Activated CD4-positive, alpha-beta T cell treated with anti-CD3 and anti-CD28 coated beads for 4 hours (primary cell): ENCODE measurements at places on chromosomes 2 and 18.

GRCh38 chr2:138779781-138780445 lies at the start of gene NXPH2:
NXPH2 (minus strand) TSS chr2:138780390; CDS start chr2:138780241, 149 bp downstream.
- DNase-seq, result no peak

- DNase-seq, result no peak
These were observed 48.4 kb downstream of the RBBP8 start for GRCh38 chr18:22981274-22982133.

- DNase-seq, result no peak
These were observed 114.4 kb upstream of the DTNA start for GRCh38 chr18:34595690-34596089.

DNA sequence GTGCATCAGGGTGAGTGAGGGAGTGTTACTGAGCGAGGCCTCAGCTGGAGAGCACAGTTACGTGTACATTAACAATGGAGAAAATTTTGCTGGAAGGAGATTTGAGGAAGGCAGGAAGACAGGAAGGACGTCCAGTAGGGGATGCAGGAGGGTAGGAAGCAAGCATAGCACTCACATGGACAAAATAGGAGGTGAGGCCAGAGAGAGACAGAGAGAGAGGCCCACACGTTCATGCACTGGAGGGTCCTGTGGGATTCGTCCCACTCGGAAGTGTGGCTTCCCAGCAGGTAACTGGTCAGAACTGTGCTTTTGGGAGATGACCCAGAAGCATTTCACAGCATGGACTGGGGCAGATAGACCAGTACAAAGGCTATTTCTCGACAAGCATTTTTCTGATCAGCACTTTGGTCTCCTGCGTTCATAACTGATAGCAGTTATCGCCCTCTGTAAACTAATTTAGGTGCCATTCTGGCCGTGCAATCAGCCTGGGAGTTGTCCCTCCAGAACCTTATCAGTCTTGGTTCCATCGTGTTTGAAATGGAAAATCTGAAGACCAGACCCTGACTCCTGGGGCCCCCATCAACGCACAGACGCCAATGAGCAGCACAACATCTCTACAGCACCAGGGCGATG lies 5.7 kb downstream of the LCT start:
- DNase-seq, result no peak

- DNase-seq, result no peak
These were observed 143.4 kb upstream of the CYP26B1 start for GRCh38 chr2:72291059-72291458.

GRCh38 chr2:142596334-142597088 lies 281.0 kb upstream of the KYNU start:
- DNase-seq, result no peak

- no peak for DNase-seq
These were observed 39.8 kb downstream of the ANO7 start for GRCh38 chr2:241228081-241228859.

DNA sequence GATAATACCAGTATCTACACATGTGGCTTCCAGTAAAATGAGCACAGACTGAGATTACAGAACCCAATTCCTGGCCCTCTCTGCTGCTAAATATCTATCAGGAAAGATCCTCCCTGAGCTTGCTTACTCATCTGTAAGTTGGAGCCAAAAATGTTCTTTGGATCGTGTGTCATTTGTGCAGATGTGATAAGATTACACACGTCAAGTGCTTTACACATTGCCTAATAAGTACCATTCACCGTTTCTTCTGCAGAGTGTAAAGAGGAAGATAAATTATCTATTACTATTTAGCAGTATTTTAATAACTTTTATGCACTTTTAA lies 23.2 kb upstream of the SLC20A1 start:
- DNase-seq, result no peak

GRCh38 chr2:6164986-6165747 lies 473.0 kb downstream of the SOX11 start:
- no peak for DNase-seq

DNA sequence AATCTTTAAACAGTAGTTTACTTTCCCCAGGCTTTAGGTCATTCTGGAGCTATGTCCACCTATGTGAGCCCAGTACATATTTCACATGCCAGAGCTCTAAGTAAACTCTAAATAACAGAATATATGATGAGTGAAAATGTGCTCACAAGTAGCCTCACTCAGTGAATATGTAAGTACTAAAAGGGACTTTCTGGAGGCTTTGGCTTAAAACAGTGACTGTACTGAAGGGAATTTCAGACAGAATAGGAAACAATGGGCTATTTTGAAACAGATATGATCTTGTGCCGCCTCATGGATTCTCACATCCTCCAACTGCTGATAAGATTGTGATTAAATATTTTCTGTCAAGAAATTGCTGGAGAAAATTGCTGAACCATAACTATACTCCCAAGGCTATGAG lies 747.9 kb downstream of the SOCS6 start:
- DNase-seq, result no peak

DNA sequence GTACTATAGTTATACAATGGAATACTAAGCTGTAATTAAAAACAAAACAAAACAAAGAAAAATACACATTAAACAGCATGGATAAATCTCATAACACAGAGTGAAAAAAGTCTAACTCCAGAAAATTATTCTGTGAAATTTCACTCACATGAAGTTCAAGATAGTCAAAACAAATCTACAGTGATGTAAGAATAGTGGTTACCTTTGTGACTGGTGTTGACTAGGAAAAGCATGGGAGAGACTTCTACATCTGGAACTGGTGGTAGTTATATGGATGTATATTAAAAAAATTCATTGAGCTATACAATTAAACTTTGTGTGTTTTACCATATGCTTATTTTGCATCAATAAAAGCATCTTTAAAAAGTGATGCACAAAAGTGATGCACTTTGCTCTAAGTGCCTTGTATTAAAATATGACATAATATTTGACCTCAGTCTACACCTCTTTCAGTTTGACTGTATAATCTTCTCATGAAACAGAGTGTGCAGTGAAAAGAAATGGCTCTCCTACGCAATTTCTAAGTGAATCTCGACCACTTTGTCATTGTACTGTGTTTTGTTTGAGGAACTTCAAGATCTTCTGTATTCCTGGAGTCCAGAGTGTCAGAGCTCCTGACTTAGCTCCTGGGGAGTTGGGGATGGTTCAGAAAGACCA lies 28.0 kb downstream of the STAT4 start:
- no peak for DNase-seq

DNA sequence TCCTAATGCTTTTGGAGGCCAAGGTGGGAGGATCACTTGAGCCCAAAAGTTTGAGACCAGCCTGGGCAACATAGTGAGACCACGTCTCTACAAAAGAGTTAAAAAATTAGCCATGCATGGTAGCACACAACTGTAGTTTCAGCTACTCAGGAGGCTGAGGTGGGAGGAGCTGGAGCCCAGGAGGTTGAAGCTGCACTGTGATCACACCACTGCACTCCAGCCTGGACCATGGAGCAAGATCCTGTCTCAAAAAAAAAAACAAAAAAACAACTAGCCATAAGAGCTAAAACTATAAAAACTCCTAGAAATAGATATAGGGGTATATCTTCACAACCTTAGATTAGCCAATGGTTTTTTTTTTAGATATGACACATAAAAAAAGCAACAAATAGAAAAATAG lies 16.9 kb upstream of the COL6A3 start:
- no peak for DNase-seq

- no peak for DNase-seq
These were observed 84.5 kb downstream of the AFF3 start for GRCh38 chr2:100057901-100058261.

DNA sequence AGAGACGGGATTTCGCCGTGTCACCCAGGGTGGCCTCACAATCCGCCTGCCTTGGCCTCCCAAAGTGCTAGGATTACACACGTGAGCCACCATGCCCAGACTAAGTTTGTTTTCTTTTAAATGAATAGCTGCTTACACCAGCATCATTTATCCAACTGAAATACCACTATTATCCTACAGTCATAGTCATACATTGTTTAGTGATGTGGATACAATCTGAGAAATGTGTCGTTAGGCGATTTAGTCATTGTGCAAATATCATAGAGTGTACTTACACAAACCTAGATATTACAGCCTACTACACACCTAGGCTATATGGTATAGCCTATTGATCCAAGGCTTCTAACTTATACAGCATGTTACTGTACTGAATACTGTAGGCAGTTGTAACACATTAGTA lies 10.3 kb downstream of the ZC3H15 start:
- no peak for DNase-seq

DNA sequence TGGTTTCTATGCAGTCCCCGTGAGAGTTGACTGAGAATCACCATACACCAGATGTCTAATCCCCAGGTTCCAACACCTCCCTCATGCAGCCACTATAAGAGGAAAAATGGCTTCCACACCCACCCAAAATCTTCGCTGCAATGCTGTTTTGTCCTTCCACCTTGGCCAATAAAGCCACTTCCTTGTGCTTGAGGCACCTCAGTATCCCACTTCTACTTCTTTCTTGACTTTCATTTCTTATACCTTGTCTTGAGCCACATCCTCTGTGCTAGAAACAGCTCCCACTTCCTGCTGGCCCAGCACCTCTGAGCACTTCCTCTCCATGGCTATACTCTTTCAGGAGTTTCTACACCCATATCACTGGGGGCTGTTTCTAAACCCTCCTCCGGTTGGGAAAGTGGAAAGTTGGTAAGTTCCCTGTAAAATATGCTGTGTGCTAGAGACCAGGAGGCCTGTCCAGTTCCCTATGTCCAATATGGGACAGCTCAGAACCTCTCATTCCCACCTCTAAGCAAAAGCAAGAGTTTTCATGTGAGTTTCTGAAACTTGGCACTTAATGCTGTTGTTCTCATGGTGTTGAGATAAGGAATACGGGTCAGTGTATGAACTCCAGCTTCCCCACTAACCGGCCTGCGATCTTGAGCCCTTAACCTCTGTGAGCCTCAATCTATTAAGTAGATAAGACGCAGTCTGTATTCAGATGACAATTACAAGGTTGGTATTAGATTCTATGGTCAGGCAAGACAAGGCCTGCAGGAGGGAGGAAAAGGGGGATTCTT lies 209.1 kb upstream of the ID2 start:
- DNase-seq, result no peak

- no peak for DNase-seq
These were observed 384.4 kb downstream of the TSN start for GRCh38 chr2:122139739-122140420.

GRCh38 chr18:12079491-12080237 lies 14.0 kb upstream of the ANKRD62 start:
- DNase-seq, result no peak

- DNase-seq, result no peak
These were observed 58.9 kb upstream of the THUMPD2 start for GRCh38 chr2:39837856-39838453.

DNA sequence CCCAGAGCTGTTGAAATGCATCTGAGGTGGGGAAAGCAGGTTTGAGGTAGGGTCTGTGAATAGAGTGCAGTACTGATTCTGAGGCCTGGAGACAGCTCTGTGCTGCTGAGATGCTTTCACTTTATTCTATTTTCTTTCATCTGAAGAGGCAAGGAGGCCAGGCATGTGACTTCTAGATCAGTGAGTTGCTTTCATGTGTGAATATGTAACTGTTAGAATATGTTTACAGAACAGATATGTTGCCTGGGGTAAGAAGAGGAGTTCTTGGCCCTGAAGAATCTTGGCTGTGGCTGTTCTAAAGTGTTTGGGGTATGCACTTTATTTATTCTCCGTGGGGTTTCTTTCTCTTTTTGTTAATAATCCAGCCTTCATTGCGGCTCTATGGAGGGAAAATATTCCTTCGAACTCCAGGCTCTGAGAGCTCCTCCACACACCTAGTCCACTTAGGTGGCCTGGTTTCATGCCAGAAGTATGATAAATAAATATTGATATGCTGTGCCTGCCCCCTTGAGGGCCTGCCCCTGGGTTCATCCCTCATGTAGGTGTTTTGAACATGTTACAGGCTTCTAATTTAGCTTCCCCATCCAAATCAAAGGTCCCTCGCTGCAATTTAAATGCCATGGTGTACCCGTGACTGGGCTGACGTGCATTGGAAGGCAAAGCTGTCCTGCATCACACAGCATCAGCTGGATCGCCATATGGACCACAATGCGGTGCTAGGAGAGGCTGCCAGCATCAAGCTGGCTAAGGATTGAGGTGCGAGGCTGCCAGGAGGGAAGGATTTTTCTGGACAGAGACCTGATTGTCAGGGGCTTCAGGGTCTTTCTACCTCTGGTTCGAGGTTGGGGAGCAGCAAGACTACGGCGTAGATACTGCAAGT lies 102.9 kb downstream of the PRKCE start:
- DNase-seq, result no peak

GRCh38 chr2:202608142-202608852 lies 26.5 kb upstream of the FAM117B start:
- DNase-seq, result no peak

DNA sequence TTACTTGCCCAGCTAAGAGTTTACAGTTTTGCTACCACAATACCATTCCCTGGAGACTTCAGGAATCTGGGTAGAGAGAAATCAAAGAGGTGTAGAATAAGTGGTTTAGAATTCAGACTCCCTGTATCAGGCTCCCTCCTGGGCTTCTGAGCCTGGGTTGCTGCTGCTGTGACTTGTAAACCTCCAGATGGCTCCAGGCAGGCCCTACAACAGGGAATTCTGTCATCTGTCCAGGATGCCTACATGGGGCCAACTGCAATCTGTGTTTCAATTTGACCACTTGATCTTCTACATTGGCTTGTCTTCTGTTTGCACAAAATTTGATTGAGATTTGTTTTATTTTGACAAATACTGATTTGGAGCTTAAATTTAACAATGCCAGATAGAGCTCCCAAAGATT lies 183.9 kb downstream of the RAD51AP2 start:
- DNase-seq, result no peak

GRCh38 chr2:195672674-195673073 lies 15.6 kb downstream of the SLC39A10 start:
- DNase-seq, result no peak
